ENCODE measurements at places on chromosomes 5 and 9.

GRCh38 chr5:90084342-90084741 is 325.2 kb downstream of the CETN3 start:
- no peak for DNase-seq

GRCh38 chr5:164501344-164501743 is 995.9 kb downstream of the MAT2B start:
- DNase-seq = no peak

DNA sequence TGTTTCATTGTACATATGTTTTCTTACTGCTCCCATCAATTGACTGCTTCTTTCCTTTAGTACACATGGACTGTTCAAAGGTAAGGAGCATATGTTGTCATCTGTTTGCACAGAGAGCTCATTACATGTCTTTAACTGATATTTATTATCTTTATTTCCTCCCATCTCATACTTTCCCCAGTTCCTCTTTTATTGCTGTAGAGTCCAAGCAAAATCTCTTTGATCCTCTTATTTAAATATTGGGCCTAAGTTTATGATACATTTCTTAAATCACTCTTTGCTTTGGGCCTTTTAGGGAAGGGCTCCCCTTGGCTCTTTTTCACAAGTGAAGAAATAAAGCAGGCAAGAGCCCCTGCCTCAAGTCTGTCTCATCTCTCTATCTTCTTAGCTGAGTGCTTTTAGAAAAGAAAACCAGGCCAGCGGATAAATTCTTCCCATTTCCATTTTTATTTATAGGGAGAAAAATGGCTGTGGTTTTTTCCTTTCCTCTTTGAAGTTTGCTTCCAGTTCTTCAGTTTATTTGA is 152.4 kb downstream of the DOCK2 start:
- DNase-seq = no peak

- DNase-seq = no peak
Observed at GRCh38 chr5:121797681-121798518, 53.8 kb upstream of the FTMT start.
